T-helper 2 cell (primary cell): ENCODE measurements at places on chromosomes 2 and 18.

DNA sequence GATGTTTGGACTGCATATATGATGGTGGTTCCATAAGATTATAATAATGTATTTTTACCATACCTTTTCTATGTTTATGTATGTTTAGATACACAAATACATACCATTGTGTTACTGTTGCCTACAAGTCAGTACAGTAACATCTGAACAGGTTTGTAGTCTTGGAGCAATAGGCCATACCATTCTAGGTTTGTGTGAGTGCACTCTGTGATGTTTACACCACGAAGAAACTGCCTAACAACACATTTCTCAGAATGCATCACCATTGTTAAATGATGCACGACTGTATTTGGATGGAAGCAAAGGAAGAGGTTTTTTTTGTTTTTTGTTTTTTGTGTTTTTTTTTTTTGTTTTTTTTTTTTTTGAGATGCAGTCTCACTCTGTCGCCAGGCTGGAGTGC, 9.5 kb downstream of the DUSP19 start:
- peak; percentile 50 for DNase-seq

DNA sequence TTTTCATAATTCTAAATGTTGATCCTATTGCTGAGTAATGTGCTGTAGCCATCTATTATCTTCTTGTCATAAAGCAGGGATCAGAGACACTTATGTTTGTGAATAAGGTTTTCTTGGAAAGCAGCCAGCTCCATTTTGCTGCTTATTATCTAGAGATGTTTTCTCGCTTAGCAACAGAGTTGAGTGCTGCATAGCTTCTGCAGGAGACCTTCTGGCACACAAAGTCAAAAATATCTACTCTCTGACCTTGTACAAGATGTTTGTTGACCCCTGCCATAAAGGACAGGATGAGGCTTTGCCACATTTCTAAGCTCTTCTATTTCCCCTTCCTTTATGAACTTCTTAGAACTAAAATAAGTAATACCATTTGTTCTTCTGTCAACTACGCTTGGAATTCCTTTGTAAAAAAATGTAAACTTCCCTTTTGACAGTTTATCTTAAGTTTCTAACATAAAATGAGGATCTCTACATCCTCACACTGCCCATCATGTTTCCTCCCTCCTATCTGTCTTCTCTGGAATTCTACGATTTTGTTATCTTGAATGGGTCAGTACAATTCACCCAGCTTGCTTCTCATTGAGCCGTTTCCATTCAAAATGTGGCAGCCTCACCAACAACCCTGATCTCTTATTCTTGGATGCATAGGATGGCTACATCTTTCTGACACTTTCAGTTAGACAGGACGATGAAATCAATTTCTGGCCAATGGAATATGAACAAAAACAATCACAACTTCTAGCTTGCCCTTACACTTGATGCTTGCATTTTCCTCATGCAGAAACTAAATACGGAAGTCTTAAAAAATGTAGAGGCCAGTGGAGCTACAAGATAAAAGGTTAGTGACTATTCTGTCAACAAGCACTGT, 1377.0 kb downstream of the SUCLG1 start:
- DNase-seq, result no peak

GRCh38 chr2:200159357-200159707, 147.2 kb upstream of the SPATS2L start:
- no peak for DNase-seq

DNA sequence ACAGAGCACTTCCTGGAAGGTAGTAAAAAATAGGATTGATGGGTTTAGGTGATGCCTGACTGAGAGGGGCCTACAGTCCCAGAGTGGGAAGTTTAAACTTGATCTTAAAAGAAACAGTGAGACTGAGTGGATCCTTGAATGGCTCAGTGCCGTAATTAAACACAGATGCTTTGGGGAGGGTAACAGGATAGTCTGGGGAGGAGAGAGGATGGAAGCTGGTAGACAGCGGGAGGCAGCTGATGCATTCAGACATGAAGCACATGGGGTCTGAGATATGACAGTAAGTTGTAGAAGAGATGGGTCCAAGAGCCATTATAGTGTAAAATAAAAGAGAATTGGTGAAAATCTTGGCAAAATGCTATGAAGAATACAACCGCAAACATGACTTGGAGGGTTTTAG, 54.4 kb downstream of the AOX1 start:
- DNase-seq, result no peak

- no peak for DNase-seq
Observed at GRCh38 chr2:106270471-106270891, 76.4 kb upstream of the UXS1 start.

DNA sequence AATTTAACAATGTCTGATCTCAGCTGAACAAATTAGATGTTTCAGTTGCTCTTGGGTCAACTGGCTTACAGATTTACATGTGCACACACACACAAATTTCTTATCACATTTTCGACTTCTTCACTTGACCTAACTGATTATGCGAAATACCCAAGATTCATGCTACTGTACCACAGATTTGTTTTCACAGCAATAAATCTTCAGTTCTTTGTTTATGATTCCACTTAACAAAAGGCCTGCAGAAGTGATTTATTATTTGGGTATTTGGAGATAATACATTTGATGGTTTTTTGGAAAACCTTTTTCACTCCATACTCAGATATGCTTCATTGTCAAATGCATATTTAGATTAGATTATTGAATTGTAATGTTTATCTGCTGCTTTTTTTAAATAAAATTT, 129.0 kb downstream of the GALNT1 start:
- no peak for DNase-seq

GRCh38 chr2:159078443-159078842, 110.0 kb downstream of the TANC1 start:
- DNase-seq, result no peak

GRCh38 chr18:52572036-52573000, 232.3 kb downstream of the DCC start:
- no peak for DNase-seq

DNA sequence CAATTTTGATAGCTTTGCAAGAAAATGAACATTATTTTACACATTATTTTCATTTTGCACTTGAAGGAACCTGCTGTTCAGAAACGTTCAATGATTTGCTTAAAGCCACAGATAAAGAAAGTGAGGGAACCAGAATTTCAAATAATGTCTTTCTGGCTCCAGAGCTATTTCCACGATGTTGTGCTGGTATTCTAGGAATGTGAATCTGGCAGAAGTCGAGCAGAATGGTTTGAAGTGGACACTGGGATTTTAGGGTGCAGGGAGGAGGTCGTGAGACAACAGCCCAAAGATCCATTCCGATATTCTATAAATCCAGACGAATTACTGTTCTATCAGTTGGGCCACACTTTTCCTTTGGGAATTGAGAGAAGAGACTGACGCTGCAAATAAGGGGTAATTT, 2.2 kb downstream of the CCDC102B start:
- no peak for DNase-seq

DNA sequence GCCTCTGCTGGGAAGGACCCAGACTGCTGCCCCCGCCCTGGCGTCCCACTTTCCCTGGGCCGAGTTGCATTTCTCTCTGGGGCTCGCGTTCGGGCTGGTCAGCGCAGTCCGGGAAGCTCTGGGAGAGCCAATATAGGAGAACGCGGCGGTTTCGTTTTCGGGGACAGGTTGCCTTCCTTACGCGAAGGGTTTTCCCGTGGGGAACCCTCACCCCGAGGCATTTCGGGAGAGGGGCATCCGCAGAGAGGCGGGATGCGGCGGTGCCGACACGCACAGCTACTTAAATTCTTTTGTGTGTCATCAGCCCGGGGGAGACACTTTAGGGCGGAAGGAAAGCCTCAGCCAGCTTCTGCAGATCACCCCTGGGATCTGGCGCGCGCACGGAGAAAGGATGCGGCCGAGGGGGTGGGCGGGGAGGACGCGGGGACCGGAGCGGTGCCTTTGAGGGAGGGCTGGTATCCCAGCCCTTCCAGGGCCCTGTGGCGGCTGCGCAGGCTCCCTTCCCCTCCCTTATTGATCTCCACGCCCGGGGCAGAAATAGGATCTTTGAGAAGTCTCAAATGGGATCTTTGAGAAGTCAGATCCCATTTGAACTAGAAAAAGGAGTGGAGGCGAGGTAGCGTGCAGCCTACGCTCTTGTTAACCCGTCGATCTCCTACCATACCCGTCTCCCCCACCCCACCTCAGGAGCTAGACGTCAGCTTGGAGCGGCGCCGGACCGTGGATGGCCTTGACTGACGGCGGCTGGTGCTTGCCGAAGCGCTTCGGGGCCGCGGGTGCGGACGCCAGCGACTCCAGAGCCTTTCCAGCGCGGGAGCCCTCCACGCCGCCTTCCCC, 1.2 kb downstream of the GATA6 start:
- no peak for DNase-seq

DNA sequence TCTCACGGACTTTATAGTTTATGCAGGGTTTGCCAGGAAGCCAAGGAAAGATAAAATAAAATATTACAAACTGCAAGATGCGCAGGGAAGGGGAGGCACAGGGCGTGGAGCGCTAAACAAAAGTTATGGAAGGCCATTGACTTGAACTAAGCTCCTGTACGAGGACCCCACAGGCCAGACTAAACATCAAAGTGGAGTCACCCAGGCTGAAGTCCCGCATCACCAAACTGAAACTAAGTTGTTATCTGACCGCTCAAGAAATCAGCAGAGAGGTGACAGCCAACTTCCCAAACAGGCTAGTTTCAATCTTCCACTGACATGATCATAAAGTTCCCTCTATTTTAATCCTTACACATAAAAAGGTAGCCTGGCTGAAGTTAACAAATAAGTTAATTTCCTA, 90.5 kb upstream of the YWHAQ start:
- no peak for DNase-seq

- no peak for DNase-seq
Observed at GRCh38 chr2:157899125-157899839, 23.2 kb upstream of the ACVR1 start.

GRCh38 chr2:37585295-37585908, 86.0 kb downstream of the CDC42EP3 start:
- DNase-seq, result peak; percentile 49

- no peak for DNase-seq
Observed at GRCh38 chr2:191180276-191180675, 29.5 kb upstream of the STAT4 start.
